ENCODE measurements at places on chromosomes 7 and 10.

- DNase-seq = no peak
Measured at GRCh38 chr10:30915146-30915545, 116.5 kb downstream of the ZNF438 start.

DNA sequence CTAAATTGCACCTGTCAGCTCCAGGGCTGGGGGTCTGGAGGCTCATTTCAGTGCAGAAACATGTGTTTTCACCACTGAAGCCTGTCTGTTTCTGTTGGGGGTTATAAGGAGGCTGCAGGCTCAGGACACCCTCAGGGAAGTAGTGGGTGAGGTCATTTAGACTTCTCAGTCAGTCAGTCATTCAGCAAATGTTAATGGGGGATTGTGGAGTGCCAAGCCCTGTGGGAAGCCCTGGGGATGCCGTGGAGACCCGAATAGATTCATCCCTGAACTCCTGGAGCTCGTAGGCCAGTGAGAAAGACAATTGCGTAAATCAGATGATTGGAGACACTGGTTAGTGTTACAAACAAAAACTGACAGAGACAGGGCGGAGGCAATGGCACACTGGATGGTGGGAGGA lies 19.2 kb downstream of the LHPP start:
- DNase-seq = no peak

GRCh38 chr7:4655311-4655710 lies 26.8 kb upstream of the FOXK1 start:
- DNase-seq = no peak

GRCh38 chr7:85595750-85596178 lies 408.9 kb upstream of the SEMA3D start:
- DNase-seq = no peak

DNA sequence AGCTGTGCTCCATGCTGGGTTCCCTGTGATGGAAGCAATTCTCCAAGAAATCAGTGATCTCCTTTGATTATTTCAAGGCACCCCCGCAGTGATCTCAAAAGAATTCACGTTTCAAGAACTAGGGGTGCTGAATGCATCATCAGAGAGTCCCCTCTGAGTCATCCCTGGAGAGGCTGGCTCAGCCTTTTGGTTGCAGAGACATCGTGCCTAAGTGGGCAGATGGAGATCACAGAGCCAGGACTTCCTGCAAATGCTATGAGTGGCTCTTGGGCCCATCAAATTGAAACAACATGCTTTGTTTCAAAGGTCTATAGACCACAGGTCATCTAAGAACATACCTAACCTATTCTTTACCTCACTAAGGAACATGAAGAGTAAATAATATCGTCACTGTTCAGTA lies 41.5 kb upstream of the PLEKHA1 start:
- no peak for DNase-seq

DNA sequence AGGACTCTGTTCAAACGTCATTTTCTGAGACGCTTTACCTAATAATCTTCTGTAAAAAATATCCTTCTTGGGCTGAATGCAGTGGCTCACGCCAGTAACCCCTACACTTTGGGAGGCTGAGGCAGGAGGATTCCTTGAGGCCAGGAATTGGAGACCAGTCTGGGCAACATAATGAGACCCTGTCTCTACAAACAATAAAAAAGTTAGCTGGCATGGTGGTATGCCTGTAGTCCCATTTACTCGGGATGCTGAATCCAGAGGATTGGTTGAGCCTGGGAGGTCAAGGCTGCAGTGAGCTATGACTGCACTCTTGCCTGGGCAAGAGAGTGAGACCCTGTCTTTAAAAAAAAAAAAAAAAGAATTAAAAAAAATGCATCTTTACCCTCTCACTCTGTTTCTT lies 5.1 kb downstream of the STAM start:
- DNase-seq = no peak

DNA sequence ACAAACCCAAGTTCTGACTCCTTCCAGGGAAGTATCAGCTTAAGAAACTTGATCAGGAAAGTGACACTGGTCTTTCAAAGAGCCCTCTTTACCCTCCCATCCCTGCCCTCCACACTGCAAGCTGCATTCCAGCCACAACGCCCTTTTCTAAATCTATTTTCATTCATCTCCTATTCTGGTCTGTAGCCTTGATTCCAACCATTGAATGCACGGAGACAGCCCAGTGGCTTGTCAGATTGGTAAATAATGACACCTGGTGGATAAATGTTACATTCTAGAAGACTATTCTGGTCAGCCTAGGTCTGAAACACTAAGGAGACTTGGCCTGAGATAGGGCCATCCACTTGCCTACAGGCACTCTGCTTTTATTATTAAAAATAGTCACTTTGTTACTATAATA lies 20.9 kb downstream of the MORN4 start:
- no peak for DNase-seq

DNA sequence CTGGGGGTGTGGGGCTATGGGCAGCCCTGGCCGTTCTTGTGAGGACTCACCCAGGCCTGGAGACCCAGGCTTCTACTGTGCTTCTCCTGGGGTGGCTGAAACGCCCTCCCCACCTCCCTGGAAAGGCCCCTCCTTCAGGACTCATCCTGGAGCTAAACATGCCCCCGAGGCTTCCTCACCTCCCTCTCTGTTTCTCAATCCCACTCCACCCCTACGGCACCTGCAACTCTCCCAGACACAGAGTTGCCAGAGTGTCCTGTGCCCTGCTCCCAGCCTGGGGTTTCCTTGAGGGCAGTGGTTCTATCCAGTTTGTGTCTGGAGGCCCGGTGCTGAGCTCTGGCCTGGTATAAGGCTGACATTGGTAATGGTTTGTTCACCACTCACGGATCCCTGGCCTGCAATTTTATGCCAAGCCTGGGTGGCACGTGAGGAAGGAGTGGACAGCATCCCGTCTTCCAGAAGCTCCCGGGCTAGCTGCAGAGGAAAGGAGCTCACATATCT lies 68.0 kb downstream of the GRID1 start:
- DNase-seq = no peak

GRCh38 chr10:88759366-88760101 lies at the start of gene LIPN:
TSS of gene LIPN (plus strand) at chr10:88760020. CDS start at chr10:88761406, 1,386 bp downstream.
- DNase-seq = no peak

DNA sequence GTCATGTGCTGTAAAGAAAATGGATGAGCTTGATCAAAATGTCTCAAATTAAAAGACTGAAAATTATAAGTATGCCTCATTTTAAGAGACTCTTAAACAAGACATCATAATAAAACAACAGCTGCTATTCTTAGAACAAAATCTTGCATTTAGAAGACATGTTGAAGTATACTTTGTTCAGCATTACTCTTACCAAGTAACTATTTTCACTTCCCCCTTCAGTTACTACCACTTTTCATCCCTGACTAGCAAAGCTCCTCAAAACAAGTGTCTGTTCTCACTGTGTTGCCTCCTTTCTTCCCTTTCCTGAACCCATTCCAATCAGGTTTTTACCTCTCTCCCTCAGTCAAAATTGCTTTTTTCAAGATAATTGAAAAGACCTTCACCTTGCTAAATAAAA lies 31.6 kb downstream of the ELAPOR2 start:
- DNase-seq = no peak

- DNase-seq = no peak
Measured at GRCh38 chr7:94382132-94382531, 12.6 kb upstream of the COL1A2 start.

GRCh38 chr10:127485153-127485857 lies 63.8 kb upstream of the NPS start:
- no peak for DNase-seq

GRCh38 chr10:100745882-100746783 lies 751 bp downstream of the PAX2 start:
- no peak for DNase-seq

- DNase-seq = no peak
Measured at GRCh38 chr10:20986049-20986448, 88.9 kb upstream of the NEBL start.

Measured in CD4-positive, alpha-beta T cell treated with Interleukin-6 for 4 hours (primary cell).